ENCODE measurements at places on chromosomes 1 and 21.
A peak's percentile ranks its signal among the peaks of the same experiment; 100 is the strongest.

DNA sequence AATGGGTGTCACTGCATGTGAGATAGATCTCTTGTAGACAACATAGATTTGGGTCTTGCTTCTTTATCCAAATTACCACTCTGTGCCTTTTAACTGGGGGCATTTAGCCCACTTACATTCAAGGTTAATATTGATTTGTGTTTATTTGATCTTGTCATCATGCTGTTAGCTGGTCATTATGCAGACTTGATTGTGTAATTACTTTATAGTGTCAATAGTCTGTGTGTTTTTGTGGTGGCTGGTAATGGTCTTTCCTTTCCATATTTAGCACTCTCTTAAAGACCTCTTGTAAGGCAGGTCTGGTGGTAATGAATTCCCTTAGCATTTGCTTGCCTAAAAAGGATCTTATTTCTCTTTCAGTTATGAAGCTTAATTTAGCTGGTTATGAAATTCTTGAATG is 29.6 kb downstream of the ZNF691 start:
- DNase-seq: no peak

- DNase-seq: no peak
These were observed 23.5 kb downstream of the EPHA2 start for GRCh38 chr1:16132325-16132785.

GRCh38 chr1:156540955-156541354 is 31.4 kb downstream of the IQGAP3 start:
- no peak for DNase-seq

DNA sequence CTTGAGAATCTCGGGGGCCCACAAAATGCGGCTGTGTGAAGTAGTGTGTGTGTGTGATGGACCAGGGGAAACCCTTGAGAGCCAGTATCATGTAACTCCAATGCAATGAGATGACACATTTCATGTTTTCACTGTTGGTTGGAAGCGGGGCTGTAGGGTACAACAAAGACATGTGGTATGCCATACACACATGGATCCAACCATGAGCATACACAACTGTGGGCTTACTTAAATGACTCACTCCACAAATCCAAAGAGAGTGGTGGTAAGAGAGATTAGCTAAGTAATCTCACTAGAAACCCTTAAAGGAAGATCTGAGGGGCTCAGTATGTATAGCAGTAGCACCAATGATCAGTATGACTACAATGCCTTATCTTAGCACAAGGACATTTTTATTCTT is 225.7 kb downstream of the SIPA1L2 start:
- no peak for DNase-seq

- DNase-seq: peak; percentile 15
These were observed 812 bp downstream of the NBPF1 start for GRCh38 chr1:16612332-16613172.

DNA sequence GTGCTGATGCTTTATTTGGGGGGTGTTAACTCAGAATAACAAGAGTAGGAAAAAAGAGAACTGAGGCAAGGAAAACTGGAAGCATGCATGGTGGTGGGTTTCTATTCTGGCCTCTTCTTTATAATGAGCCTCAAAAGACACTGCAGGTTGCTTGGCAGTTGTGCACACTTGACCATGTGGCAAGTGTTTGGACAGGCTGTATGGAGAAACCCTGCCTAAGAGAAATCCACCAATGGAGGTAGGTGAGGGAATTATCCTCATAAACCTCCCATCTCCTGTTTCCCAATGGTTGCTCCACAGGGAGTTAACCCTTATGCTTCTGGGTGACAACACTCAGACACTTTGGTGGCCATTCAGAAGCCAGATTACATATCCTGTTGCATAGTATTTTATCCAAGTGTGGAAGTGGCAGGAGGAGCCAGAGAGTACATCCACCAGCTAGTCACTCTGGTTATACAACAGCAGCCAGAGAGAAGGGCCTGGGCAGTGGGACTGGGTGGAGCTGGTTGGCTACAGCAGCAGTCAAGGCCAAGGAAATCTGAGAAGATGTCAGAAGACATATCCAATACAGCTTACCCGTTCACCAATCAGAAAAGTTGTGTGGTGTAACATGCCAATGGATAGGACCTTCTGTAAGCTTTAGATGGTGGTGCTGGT is 16.4 kb upstream of the VASH2 start:
- DNase-seq: no peak

DNA sequence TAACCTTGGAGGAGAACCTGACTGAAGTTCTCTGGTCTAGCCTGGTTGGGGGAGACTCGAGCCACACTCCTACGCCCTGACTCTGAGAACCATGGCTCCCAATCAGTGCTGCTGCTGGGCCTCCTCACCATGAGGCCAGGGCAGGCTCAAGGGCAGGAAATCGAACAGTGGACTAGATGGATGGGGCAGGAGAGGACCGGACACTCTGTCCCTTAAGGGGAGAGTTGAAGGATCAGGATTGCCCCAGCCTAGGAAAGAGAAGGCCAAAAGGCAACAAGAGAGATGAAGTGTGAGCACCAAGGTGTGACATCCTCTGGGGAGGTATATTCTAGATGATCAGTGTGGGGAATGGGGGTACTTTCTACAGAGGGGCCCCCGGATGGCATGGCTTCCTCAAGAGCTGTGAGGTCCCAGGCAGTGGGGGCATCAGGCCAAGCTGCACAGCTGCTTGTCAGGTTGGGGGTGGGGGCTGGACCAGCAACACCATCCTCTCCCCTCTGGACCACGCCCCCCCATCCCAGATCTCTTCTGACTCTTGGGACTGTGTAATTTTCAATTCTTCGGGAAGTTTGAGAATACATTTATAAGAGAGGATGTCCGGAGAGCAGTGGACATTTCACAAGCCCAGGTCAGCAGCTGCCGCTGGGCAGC is 34.0 kb downstream of the MX1 start:
- DNase-seq: peak; percentile 57

DNA sequence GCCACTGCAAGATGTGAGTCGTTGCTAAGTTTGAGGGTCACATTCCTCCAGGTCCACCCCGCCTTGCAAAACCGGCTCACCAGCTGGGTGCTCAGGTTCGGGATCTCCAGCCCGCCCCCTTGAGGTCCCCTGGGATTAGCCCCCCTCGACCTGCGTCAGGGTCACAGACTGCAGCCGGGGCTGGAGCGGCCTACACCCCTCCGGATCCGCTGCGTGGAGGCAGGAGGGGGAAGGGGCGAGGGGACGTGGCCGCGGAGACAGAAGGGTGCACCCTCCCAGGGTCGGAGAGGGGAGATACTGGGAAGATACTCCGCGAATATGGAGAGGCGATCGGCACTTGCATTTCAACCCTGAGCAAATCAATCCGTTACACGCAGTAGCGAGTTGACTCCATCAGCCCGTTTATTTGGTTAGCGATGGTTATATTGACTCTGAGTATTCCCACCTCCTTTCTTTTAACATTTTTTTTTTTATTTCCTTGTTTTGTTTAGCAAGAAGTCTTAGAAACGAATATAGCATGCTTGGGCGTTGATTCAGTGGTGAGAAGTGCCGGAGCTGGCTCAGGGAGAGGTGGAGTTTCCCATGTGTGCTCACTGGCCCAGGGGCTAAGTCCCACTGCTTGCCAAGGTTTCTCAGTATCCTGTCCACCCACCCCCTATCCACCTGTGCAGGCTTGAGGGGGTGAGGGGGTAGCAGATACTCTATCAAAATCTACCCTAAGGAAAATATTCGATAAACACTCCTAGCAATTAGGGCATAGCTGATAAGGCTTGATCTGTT is 997 bp downstream of the IFNAR2 start:
- no peak for DNase-seq

DNA sequence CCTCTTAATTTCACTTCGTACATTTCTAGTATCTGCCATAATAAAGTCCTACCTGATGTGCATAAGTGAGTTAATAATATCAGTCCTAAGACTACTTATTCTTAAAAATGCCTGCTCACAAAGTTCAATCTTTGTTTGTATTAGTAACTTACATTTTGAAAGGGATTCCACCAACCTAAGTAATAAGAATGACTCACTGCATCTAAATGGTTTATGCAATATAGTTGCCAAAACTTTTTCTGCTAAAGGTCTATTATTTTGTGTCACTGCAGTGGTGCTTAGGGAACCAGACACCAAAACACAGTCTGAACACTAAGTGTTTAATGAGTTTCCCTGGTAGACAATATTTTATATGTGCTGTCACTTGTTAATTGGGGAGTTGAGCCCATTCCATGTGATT is 1.8 kb downstream of the ZNF669 start:
- no peak for DNase-seq

DNA sequence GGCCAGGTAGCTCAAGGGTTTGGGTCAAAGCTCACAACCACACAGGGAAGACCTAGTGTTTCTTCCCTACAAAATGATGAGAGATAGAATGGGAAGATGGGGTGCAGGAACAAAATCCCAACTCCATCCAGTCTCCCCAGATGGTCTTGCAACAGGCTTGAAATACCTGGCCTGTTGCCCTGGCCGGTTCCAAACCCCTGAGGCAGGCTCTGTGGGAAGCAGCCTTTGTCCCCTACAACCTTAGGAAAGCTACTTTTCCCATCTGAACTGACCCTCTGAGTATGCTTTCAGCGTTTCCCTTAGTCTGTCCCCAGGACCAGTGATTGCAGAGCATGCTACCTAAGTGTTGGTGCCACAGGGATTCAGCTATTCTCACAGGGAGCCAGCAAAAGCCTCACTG is 104.0 kb downstream of the GDAP2 start:
- no peak for DNase-seq

DNA sequence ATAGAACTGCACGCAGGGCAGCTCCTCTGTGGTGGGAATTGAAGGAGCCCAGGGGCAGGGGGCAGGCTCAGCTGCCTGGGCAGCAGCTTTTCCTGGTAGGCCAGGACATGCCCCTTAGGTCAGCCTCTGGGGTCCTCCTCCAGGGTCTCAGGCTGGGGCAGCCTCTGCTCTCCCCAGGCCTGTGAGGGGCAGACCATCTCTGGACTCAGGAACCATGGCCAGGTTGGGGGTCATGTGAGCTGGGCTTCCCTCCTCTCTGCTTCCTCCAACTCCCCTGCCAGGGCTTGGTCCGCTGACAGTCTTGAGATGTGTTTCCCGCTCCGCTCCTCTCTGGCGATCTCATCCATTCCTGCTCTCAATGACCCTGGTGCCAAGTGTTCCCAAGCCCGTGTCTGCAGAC is 5.7 kb downstream of the C1orf210 start:
- no peak for DNase-seq

DNA sequence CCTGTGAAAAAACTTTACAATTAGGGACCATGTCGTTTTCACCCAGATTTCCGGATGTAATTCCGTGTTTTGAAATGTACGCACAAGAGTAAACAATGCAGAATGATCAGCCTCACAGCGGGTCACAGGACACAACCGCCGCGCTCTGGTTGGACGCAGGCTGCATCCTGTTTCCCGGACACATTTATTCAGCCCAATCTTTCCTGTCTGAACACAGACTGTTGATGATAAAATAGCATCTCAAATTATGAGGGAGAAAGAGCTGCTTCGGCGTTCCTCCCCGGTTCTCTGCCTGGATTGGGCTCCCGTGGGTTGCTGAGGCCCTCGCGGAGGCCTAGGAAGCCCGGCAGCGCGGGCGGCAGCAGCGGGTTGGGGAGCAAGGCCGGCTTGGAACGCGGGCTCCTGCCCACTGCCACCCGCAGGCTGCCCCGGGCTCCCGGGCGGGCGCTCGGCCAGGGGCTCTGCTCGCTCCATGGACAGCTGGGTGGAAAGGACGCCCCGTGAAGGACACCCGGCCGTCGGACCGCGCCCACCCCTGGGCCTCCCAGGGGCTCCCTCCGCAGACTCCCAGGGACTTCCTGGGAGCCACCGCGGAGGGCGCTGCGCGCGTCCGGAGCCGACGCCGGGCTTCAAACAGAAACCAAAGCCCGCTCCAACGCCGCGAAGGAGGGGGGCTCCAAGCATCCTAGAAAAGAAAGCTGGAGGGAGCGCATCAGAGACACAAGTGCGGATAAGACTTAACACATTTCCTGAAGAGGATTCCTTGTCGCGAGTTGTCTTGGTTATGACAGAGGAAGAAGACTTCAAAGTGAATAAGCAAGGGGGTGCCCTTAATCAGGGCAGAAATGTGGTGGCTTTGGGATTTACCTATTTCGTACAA is 122.3 kb downstream of the ESRRG start:
- no peak for DNase-seq

GRCh38 chr1:61287014-61287413 is 204.7 kb downstream of the NFIA start:
- DNase-seq: no peak

GRCh38 chr1:193588311-193589082 is 402.1 kb upstream of the B3GALT2 start:
- DNase-seq: no peak

GRCh38 chr1:3923378-3924185 is 23.5 kb upstream of the C1orf174 start:
- DNase-seq: no peak

GRCh38 chr1:169235568-169235967 is 129.1 kb downstream of the ATP1B1 start:
- DNase-seq: no peak

GRCh38 chr1:212137854-212138253 is 102.3 kb downstream of the DTL start:
- DNase-seq: no peak

DNA sequence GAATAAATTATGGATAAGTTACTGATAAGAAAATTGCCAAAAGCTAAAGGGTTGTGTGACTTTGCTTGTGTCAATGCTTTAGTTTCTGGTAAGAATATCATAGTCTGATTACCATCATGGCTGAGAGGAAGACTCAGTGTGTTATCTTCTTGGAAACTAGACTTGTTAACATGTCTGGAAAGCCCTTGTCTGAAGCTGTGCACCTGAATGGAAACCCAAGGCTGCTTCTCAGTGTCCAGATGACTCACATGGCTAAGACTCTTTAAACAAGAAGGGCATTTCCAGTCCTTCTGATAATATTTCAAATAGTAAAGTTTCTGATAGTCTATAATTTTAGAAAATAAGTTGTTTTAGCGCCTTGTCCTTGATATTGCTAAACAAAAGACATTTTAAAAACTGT is 1092.7 kb downstream of the PLA2G4A start:
- no peak for DNase-seq

- no peak for DNase-seq
These were observed 1363.9 kb upstream of the ADGRL2 start for GRCh38 chr1:80436851-80437250.

GRCh38 chr1:156245451-156246232 is 2.2 kb downstream of the PAQR6 start:
- DNase-seq: no peak

DNA sequence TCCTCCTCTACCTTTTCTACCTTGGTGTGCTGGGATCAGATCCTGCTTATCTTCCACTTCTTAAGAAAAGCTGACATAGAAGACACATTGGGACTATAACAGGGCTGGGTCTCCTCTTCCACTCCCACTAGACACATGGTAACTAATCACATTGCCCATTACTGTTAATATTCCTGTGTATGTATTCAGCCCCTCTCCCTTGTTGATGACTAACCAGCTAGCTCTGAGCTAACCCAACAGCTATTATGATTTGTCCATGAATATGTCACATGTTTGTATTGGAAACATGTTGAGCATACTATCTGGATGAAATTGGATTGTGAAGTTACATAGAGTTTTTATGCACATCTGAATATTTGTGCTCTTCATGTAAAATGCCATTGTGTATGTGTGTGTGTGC is 52.9 kb downstream of the MPZL1 start:
- no peak for DNase-seq

GRCh38 chr1:211126622-211127021 is 7.3 kb downstream of the KCNH1 start:
- DNase-seq: no peak

All from activated CD4-positive, alpha-beta T cell treated with anti-CD3 and anti-CD28 coated beads for 1 hour (primary cell).